Spinal cord (tissue), 10 donors: ENCODE measurements at places on chromosomes 11 and 22. TPM values are rescaled to one million over a fixed set of nuclear protein-coding genes. Genes with fewer than 3 reads are reported as not detected.

DNA sequence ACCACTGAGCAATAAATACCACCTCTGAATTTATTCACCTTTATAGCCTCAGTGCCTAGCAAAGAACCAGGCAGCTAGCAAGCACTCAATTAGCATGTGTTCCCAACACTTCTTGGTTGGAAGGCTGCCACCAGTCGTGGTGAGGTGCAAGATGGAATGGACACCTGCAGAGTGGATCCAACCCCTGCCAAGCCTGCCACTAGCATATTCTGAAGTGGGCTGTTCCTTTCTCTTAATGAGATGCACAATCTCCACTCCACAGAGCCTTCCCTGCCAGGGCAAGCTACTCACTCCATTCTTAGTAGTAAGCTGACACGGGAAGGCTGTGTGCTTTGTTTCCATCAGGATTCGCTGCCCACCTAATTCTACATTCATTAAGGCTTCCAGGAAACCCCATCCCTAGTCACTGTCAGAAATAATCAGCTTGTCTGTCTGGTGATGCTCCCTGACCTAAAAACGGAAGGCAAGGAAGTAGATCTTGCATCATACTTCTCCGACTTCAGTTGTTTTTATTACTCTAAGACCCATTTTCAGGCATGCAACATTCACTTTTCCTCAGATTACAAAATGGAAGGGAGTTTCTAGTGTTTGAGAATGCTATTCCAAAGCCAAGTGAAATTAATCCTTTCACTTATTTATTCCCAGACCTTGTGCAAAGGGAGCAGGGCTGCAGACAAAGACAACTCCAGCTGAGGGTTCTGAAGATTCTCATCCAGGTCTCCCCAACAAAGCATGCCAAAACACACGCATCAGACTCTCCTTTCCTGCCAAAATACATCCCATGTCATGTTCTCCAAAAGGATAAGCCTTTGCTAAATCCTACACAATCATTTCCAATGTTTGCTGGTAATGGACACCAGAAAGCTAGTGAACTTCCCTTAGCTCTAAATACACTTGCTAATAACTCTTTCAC lies 128.0 kb downstream of the TENM4 start:
- DNase-seq = no peak

The OR52I2 gene
- polyA plus RNA-seq = not detected

DNA sequence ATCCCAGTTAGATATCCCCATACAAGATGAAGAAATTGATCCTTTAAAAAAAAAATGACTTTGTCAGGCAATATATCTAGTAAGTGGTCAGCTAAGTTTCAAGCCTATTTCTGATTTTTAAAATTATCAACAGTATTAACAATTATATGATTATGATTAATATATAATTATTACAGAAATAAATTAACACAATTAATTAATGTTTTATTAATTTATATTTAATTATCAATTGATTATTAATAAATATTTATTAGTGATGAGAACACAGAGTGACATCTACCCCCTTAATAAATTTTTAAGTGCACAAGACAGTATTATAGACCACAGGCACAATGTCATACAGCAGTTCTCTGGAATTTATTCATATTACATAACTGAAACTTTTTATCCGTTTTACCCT lies 22.0 kb downstream of the MUC15 start:
- DNase-seq = no peak

DNA sequence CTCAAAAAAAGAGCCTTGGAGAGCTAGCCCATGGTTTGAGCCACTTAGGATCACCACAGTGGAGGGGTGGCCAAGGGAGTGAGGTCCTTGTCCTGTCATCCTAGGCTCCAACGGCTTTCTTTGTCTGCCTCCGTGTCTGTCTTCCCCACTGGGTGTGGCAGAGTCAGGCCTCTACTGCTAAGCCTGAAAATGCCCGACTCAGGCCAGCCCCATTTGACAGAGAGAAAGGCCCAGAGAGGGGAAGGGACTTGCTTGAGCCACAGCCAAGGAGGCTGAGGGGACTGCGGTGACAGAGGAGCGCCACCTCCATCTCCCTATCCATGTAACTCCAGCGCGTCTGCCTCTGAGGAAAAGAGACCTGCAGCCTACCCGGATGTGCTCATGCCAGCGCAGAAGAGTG lies 27.8 kb upstream of the CD82 start:
- no peak for DNase-seq

The OR5P2 gene
- polyA plus RNA-seq = not detected

- DNase-seq = no peak
These were observed 761.5 kb downstream of the NTM start for GRCh38 chr11:132131961-132132360.

DNA sequence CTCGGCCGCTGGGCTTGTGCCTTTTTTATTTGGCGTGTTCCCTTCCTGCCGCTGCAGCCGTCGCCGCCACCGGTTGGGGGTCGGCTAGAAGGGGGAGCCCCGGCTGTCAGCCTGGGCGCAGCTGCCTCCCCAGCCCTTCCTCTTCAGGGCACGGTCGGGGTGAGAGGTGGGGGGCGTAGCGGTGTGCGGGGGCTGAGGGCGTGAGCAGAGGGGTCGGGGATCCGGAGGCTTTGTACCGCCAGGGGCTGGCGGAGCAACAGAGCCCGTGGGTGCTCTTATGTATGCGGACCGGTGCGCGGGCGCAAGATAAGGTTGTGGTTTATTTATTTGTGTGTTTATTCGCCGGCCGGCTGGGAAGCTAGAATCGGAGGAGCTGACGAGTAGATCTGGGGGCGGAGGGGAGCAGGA lies 477 bp downstream of the ZBTB16 start:
- no peak for DNase-seq

The CCDC81 gene
- polyA plus RNA-seq = 4.3 TPM

- DNase-seq = no peak
These were observed 52.8 kb downstream of the OSBP2 start for GRCh38 chr22:30747493-30747892.
